ENCODE measurements at places on chromosomes 3 and 15. TPM values are rescaled to one million over a fixed set of nuclear protein-coding genes. Genes with fewer than 3 reads are reported as not detected.

SV2B gene
- total RNA-seq, result under 0.01 TPM

CCR9 gene
- not detected for total RNA-seq

SLC49A4 gene
- total RNA-seq, result 17.6 TPM

RTP1 gene
- not detected for total RNA-seq

LTF gene
- total RNA-seq, result 1.7 TPM

HHLA2 gene
- not detected for total RNA-seq

CDAN1 gene
- total RNA-seq, result 13.7 TPM

GOLGA6B gene
- not detected for total RNA-seq

CCR8 gene
- total RNA-seq, result not detected

OIP5 gene
- total RNA-seq, result 0.56 TPM

PRR20G gene
- not detected for total RNA-seq
